Stimulated activated CD8-positive, alpha-beta memory T cell treated with anti-CD3 and anti-CD28 coated beads, Interleukin-12 subunit alpha, Interleukin-12 subunit beta, amount 100 ng/mL, for 1 hour (primary cell): ENCODE measurements at places on chromosomes 2 and 18.
A peak's percentile ranks its signal among the peaks of the same experiment; 100 is the strongest.

DNA sequence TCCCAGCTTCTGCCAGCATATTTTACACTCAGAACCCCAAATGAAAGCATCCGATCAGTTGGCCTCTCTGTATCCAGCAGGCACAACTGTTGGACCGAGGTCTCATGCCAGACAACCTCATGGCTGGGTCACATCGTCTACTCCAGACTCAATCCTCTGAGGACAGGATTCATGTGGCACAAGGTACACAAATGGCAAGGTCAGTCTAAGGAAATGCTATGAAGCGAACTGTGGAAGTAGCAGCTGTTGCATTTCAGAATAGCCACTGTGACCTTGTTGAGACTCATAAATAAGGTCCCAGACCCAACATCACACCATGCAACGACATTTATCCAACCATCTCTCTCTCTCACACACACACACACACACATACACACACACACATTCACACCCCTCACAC is 7.1 kb upstream of the FZD7 start:
- no peak for DNase-seq

DNA sequence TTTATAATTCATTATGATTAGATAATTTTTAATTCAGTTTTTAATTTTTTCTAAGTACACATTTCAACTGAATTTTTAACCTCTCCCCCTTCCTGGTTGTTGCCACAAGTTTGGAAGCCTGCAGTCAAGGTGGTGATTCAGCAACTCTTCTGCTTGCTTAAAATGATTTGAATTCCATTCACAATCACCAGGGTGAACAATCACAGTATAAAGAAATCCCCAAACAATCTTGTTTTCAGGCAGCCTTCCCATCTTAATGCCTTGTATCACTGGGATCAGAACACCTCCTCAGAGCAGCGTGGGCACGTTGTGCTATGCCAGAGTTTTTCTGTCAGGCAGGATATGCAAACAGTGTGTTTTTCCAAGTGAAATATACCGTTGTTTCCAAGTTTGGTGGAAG is 46.7 kb upstream of the BARD1 start:
- no peak for DNase-seq

- DNase-seq = no peak
Measured at GRCh38 chr2:70920367-70920715, 15.4 kb upstream of the ATP6V1B1 start.

GRCh38 chr2:70551167-70551566 is 2.5 kb downstream of the TGFA start:
- DNase-seq = no peak

- no peak for DNase-seq
Measured at GRCh38 chr2:65554765-65555591, 122.6 kb upstream of the SPRED2 start.

GRCh38 chr2:189783927-189784867 is at the start of the genes ORMDL1 and PMS1:
Gene ORMDL1, minus strand, starts transcription at chr2:189784339. Its CDS starts 1,744 bp downstream, at chr2:189782595.
Gene PMS1, plus strand, starts transcription at chr2:189784450. Its CDS starts 7,360 bp downstream, at chr2:189791810.
- peak; percentile 89 for DNase-seq

GRCh38 chr2:106076941-106077340 is 117.2 kb downstream of the UXS1 start:
- DNase-seq = no peak

DNA sequence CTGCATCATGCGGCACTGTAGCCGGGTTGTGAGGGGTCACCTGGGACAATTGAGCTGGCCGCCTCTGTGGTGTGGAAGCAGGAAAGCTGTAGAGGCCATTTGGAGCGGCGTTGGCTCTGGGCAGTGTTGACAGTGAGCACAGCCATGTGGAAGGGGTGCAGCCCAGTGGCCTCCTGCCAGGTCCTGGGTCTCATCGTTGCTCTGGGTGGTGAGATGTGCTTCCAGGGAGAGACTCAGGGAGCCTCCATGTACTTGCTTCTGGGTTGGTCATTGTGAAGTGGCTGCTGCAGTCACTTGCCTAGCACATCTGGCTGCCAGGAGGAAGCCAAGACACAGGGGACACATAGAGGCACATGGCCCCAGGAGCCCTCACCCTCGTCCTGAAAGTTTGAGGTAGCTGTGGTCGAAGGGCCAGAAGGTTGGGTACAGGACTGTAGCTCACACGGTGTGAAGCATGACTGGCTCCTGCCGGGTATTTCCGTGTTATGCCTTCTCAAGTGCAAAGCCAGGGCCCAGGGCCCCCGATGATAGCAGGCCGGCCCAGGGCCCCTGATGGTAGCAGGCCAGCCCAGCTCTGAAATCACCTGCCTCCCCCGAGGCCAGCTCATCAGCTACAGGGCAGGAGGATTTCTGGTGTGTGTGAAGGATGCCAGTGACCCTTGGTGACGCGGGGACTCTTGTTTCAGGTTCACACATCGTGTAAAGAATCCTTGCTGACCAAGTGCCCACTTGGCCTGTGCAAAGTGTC is 82.6 kb downstream of the DGKD start:
- no peak for DNase-seq

- DNase-seq = no peak
Measured at GRCh38 chr18:79318142-79318673, 77.5 kb upstream of the NFATC1 start.

GRCh38 chr18:71554686-71555085 is 989.5 kb downstream of the CBLN2 start:
- no peak for DNase-seq

DNA sequence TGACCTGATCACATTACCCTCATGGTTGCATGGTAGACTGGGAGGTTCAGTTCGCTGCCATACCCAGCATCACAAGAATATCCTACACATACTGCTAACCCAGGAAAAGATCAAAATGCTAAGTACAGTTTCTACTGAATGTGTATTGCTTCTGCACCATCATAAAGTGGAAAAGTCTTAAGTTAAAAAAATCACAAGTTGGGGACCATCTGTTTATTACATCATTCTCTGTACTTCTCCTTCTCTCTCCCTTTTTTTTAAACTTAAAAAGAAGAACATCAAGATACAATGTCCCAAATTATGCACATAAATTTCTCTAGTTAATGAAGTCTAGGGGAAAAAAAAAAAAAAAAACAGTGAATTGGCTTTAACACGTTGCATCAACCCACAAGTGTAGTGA is 43.3 kb downstream of the NBAS start:
- no peak for DNase-seq

DNA sequence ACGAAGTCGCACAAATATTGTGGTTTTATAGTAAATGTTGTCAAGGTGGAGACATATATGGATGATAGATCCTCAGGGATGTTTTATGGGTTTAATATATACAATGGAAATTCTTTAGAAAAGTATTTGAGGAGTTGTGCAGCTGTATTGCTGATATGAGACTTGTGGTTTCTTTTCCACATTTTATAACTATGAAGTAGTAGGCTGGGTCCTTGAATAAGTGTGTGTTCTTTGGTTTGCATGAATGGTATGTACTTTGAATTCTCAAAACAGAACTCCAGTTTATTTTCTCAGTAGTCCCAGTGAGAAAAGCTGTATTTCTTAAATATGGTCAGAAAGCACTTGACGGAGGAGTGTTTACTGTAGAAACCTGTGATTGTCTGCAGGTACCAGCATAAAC is 42.4 kb downstream of the PLCL1 start:
- DNase-seq = no peak

DNA sequence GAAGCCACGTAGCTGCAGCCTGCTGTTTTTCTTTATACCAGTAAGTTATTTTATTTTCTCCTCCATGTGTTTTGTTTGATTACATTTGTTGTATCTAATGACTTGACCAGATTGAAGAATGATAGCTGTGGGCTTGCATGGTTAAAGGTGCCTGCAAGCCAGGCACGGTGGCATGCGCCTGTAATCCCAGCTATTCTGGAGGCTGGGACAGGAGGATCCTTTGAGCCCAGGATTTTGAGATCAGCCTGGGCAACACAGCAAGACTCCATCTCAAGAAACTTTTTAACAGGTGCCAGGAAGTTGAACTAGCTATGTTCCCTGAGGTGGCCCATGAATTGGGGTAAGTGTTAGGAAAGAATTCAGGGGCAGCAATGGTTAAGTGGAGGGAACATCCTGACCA is 179.4 kb downstream of the IRS1 start:
- no peak for DNase-seq

- no peak for DNase-seq
Measured at GRCh38 chr2:53490659-53491058, 276.9 kb upstream of the CHAC2 start.

DNA sequence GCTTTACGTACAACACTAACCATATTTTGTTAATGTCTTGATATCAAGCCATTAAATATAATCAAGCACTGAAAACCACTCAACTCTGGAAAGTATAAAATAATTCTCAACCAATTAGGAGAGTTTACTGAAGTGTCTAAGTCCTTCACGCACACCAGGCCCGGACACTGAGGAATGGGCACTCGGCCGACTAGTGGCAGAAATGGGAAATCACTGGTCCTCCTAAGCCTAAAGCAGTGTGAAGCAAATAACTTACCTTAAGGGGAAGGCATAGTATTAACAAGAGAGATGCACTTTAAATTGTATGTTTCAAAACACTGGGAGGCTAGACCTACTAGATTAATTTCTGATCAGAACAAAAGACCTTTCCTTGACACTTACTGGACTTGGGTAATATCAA is 45.7 kb downstream of the FAM210A start:
- no peak for DNase-seq

- DNase-seq = peak; percentile 54
Measured at GRCh38 chr2:61426267-61426897, 44.5 kb downstream of the USP34 start.

DNA sequence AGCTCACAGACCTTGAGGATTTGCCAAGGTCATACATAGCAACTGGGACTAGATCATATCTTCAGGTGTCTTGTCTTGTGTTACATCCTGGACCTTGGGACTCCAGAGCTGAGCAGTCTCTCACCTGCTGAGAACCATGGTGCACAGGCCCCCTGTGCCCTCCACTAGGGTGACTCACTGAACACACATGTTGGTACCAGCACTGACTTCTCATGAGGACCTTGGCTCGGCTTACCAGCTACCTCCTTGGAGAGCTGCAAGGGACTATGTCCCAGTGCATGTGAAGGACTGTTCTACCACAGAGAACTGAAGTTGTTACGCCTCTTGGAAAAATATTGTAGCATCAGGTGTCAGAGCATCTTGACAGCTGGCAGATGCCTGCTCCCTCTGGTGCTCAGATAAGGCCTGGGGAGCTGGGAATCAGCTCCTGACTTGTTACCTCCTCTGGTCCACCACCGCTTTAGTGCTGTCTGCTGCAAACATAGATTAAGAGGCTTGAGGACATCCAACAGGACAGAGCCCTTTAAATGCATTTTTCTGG is 72.1 kb downstream of the WDSUB1 start:
- no peak for DNase-seq

- no peak for DNase-seq
Measured at GRCh38 chr2:71923143-71923525, 224.5 kb downstream of the CYP26B1 start.

GRCh38 chr18:2979871-2980790 is 32.8 kb downstream of the LPIN2 start:
- no peak for DNase-seq

- DNase-seq = no peak
Measured at GRCh38 chr18:12837747-12838146, 46.3 kb downstream of the PTPN2 start.

GRCh38 chr2:180184506-180184905 is 177.4 kb upstream of the CWC22 start:
- DNase-seq = no peak

DNA sequence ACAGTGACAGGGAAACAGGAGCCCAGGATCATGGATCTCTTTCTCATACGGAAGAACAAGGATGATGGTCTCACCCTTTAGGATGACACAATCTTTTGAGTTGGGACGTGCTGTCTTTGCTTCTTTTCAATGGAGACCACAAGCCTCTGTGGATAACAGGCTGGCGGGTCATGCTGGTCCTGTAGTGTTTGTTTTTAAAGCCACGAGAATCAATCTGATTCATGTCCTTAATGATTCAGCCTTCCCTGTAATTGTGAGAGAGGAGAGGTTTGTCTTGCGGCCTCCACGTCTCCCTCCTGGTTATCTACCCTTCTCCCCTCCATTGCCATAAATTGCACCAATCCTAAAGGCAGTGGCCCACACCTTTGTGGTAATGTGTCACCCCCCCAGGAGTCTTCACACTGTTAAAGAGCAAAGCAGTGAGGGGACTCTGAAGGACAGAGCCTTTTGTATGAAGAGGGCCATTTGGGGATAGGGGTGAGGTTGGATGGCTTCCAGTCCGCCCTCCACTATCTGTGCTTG is 87.7 kb upstream of the TGFA start:
- DNase-seq = no peak

GRCh38 chr2:73983322-73984202 is 1.1 kb upstream of the TET3 start:
- no peak for DNase-seq

DNA sequence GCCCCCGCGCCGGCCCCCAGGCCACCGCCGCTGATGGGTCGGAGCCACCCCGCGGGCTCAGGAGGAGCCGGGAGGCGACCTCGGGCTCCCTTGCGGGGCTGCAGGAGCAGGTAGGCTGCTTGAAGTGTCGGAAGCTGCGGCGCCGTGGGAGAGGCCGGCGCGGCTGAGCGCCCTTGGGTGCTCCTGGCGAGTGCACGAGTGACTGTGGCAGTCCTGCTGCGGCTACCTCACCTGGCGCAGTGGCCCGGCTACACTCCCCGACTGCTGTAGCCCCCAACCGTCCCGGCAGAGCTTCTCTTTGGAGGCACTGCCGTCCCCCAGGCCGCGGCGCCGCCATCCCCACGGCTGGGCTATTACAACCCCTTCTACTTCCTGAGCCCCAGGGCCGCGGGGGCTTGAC is 10.0 kb upstream of the LYPD6 start:
- DNase-seq = no peak

- DNase-seq = no peak
Measured at GRCh38 chr2:118049816-118050140, 35.9 kb upstream of the CCDC93 start.

- DNase-seq = no peak
Measured at GRCh38 chr2:162244541-162245031, 1.3 kb upstream of the FAP start.

DNA sequence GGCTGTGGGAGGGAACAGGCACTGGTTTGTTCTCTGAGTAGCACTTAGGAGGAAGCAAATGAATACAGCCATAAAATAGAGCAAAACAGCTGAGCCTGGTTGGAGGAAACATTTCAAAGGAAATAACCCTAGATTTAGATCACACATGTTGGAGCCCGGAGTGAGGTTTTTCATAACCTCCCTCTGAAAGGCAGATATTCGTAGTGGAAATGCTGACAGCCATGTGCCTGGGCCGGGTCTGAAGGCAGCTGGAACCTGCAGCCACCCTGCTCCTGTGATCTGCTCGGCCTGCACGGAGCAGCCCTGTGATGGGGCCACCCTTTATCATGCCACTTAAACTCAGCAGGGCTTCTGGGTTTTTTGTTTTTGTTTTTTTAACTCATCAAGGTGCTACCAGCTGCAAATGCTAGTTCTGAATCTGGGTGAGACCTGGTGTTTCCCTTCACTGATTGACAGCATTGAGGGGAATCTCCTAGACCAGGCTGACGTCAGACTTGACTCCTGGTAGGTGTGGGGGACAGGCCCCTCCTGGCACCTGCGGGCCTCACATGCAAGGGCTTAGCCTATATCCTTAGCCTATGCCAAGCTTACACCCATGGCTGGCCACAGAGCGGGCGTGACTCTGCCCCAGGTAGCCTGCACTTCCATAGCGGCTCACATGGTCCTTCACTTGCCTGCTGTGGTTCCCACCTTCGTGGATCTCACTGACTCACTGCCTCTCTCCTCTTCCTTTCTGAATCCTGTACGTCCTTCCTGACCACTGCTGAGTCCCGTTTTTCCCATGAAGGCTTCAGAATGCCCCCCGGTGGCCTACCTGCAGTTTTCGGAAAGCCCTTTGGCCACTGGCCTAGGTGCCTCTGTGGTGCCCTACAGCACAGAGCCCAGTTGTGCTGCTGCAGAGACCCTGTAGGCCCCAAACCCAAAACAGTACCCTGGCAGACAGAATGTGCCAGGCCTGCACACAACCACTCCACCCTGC is 217.3 kb downstream of the SEPTIN10 start:
- no peak for DNase-seq
